IMR-90 (cell line): ENCODE measurements at places on chromosomes 12 and 14. TPM values are rescaled to one million over a fixed set of nuclear protein-coding genes. Genes with fewer than 3 reads are reported as not detected.

RPAP3 gene
- 10.6 and 20.0 TPM in 2 replicates for total RNA-seq

AMDHD1 gene
- under 0.01 TPM in 1 of 2 replicates, not detected in the other for total RNA-seq

NPC2 gene
- 123 and 210 TPM in 2 replicates for total RNA-seq

KCNA5 gene
- total RNA-seq = not detected in 2 replicates

KLHL33 gene
- under 0.01 TPM in 2 replicates for total RNA-seq

STYK1 gene
- total RNA-seq = 0.72 and 1.1 TPM in 2 replicates

KCTD10 gene
- total RNA-seq = 72.1 and 77.2 TPM in 2 replicates

HSPB8 gene
- 12.8 and 12.9 TPM in 2 replicates for total RNA-seq

TOMM20L gene
- not detected in 2 replicates for total RNA-seq

DDHD1 gene
- total RNA-seq = 9.0 and 14.2 TPM in 2 replicates
